ENCODE measurements at places on chromosomes 5 and 9. TPM values are rescaled to one million over a fixed set of nuclear protein-coding genes. Genes with fewer than 3 reads are reported as not detected.

DNA sequence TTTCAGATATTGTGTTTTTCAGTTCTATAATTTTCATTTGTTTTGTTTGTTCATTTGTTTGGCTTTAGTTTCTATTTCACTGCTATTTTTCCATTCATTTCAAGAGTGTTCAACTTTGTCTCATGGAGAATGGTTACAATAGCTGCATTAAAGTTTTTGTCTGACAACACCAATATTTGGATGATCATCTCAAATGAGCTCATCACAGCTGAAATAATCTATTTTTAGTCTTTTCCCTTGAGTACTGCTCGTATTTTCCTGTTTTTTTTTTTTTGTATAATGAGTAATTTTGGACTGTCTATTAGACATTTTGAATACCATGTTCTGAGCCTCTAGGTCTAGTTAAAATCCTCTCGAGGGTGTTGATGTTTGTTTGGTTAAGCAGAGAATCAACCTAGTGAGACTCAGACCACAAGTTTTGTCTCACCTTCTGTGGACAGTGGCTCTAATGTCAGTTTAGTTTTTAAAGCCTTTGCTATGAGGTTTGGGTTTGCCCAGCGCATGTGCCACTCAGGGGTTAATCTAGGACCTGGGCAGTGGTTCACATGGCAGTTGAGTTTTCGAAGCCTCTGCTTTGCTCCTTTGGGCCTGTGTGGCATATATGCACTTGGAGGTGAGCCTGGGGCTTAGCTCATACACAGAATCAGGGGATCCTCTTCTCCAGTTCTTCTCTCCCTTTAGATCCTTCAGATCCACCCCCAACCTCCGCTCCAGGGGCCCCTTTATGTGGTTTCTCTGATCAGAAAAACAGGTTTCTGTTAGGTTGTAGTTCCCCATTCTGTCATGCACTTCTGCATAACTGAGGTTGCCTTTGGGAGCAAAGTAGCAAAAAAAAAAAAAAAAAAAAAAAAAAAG, 79.8 kb downstream of the ARSB start:
- H3K27me3 ChIP-seq = no peaks in the 10 kb centered on the region
- no peaks in the 10 kb centered on the region for H3K36me3 ChIP-seq

DNA sequence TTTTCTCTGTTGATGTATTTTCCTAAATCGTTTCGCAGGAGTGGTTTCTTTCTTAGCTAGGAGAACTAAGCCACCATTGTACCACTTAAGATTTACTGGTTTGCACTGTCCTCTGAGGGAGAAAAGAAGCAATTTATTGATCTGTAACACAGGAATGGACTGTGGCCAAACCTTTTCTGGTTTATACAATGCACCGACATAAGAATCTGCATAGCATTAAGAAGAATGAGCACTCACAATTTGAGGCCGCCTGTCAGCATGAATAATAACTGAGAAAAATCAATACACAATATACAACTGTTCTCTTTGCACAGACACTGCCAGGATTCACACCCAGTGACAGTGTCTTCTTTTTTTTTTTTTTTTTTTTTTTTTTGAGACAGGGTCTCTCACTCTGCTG, 168.6 kb upstream of the DMRT1 start:
- peaks cover 32% of the 10 kb centered on the region for H3K4me1 ChIP-seq
- no peak overlapping the region for H3K4me3 ChIP-seq
- H3K27me3 ChIP-seq = no peaks in the 10 kb centered on the region
- no peak overlapping the region for H3K27ac ChIP-seq
- DNase-seq = no peak

DNA sequence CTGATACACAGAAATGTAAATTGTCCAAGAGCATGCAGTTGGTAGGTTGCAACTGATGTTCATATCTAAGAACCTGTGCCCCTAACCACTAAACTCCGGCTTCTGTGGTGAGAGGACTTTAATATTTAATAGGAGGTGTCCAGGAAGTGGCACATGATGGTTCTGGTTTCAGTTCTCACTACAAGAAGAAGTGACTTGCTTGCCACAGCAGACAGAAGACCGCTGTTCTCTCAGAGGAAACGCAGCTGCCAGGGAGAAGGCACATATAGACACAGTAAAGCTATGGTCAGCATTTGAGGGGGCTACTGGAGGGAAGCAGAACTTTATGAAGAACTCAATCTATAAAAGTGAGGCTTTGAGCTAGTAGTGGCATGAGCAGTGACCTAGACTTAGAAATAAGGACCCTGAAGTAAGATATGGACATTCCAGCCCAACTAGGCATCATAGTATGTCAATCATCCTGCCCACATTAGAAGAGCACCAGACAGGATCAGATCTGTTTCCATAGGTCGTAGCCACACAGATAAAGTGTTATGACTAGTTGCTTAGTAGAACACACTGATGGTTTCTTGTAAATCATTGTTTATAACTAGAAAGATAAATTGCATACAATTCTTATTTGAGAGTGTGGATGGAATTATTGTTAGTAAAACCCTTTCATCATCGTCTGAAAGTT, 36.4 kb upstream of the DAB2 start:
- DNase-seq = peak; percentile 25
- no peaks in the 10 kb centered on the region for H3K36me3 ChIP-seq
- H3K4me3 ChIP-seq = no peak overlapping the region
- no peaks in the 10 kb centered on the region for H3K27me3 ChIP-seq
- H3K27ac ChIP-seq = no peak overlapping the region

- DNase-seq = no peak
- H3K36me3 ChIP-seq = no peaks in the 10 kb centered on the region
- H3K27ac ChIP-seq = no peak overlapping the region
- no peaks in the 10 kb centered on the region for H3K4me1 ChIP-seq
Measured at GRCh38 chr5:122751293-122751782, 23.5 kb upstream of the SNX2 start.

- no peak overlapping the region for H3K4me3 ChIP-seq
- H3K36me3 ChIP-seq = no peaks in the 10 kb centered on the region
- no peak overlapping the region for H3K27ac ChIP-seq
- no peaks in the 10 kb centered on the region for H3K4me1 ChIP-seq
Measured at GRCh38 chr5:9176641-9177040, 369.2 kb downstream of the SEMA5A start.

GRCh38 chr5:101605700-101606099, 690.4 kb downstream of the SLCO4C1 start:
- H3K36me3 ChIP-seq = no peaks in the 10 kb centered on the region
- no peak overlapping the region for H3K27ac ChIP-seq
- no peaks in the 10 kb centered on the region for H3K4me1 ChIP-seq

The SLC36A2 gene
- total RNA-seq = not detected

The PALM2AKAP2 gene
- 1.3 TPM for total RNA-seq

DNA sequence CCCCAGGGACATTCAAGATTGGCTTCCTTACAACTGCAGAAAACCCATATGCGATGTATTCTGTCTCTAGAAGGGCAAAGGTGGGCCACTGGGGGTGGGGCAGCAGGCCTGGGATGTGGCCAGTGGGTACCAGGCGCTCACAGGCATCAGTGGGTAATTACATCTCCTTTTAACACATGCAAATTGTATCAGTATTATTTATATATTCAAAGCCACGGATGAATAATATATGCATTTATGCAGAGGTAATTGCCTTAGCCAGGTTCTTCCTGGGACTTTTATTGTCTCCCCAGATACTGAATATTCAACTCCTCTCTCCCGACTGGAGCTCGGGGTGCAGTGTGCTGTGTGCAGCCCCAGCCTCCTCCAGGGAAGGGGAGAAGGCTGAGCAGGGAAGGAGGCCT, 109.4 kb upstream of the MVB12B start:
- no peak overlapping the region for H3K27ac ChIP-seq
- DNase-seq = no peak
- no peaks in the 10 kb centered on the region for H3K4me1 ChIP-seq
- H3K27me3 ChIP-seq = peaks cover 43% of the 10 kb centered on the region

The PIP5KL1 gene
- total RNA-seq = not detected

The OR13C2 gene
- not detected for total RNA-seq

GRCh38 chr5:160271396-160271795, 41.0 kb downstream of the CCNJL start:
- no peaks in the 10 kb centered on the region for H3K36me3 ChIP-seq
- no peaks in the 10 kb centered on the region for H3K27me3 ChIP-seq
- DNase-seq = no peak
- H3K4me3 ChIP-seq = no peak overlapping the region
- peaks cover 52% of the 10 kb centered on the region for H3K4me1 ChIP-seq
- peak overlapping the region; percentile 48 for H3K27ac ChIP-seq

DNA sequence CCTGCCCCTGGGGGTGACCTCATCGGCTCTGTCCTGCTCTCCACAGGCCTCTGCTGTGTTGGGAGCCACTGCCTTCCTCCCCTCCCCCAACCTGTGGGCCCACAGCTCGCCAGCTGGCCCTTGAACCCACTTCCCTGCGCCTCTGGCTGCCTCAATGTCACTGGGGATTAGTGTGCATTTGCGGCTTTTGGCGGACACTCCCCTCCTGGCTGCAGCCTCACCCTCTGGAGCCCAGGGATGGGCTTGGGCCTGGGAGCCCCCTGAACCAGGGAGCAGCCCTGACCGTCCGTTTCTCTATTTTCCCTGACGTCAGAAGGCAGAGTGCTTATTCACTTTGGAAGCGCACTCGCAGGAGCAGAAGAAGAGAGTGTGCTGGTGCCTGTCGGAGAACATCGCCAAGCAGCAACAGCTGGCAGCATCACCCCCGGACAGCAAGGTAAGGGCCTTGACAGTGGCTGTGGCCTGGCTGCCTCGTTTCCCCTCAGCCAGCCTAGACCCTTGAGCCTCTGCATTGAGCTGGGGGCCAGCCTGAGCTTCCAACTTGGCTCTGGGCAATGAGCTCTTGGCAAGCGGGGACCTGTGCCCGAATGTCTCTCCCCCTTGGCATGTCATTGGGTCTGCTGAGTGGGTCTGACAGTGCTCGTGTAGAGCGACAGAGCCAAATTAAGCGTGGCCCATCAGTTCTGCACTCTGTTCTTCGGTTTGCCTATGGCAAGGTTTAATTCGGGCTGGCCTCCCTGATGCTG, 73.1 kb downstream of the RGS3 start:
- H3K27ac ChIP-seq = no peak overlapping the region
- H3K4me1 ChIP-seq = no peaks in the 10 kb centered on the region
- peaks cover 36% of the 10 kb centered on the region for H3K36me3 ChIP-seq
- H3K27me3 ChIP-seq = no peaks in the 10 kb centered on the region
- no peak overlapping the region for H3K4me3 ChIP-seq

DNA sequence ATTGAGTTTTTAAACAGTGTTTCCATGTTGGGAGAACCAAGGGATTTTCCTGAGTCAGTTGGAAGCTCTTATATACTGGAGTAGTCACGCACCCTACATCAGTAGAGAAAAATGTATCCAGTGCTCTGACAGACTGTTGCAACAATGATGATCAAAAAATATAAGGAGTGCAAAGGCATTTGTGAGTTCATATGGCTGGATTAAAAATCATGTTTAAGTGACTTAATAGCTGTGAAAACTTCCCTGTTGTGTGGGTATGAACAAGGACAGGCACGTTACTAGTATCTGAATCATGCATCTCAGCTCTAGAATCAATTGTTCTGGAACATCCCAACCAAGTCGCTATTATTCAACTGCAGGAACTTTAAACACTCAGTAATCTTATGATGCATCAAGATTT, 229.7 kb downstream of the ROR2 start:
- no peak for DNase-seq
- no peak overlapping the region for H3K4me3 ChIP-seq
- no peaks in the 10 kb centered on the region for H3K27me3 ChIP-seq
- H3K4me1 ChIP-seq = no peaks in the 10 kb centered on the region
- no peak overlapping the region for H3K27ac ChIP-seq

GRCh38 chr5:135031813-135032694, 2.0 kb downstream of the PITX1 start:
- no peak for DNase-seq
- H3K4me1 ChIP-seq = peaks cover 37% of the 10 kb centered on the region
- H3K4me3 ChIP-seq = peak overlapping the region; percentile 77
- no peaks in the 10 kb centered on the region for H3K36me3 ChIP-seq

DNA sequence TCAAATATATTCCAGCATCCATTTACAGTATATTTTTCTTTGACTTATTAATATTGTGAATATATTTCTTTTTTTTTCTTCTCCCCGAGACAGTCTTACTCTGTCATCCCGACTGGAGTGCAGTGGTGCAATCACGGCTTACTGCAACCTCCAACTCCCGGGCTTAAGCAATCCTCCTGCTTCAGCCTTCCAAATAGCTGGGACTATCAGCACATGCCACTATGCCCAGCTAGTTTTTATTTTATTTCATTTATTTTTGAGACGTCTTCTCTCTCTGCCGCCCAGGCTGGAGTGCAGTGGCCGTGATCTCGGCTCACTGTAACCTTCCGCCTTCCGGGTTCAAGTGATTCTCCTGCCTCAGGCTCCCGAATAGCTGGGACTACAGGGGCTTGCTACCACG, 7.4 kb upstream of the GLIPR2 start:
- H3K36me3 ChIP-seq = no peaks in the 10 kb centered on the region
- no peaks in the 10 kb centered on the region for H3K27me3 ChIP-seq
- H3K4me1 ChIP-seq = no peaks in the 10 kb centered on the region
- no peak overlapping the region for H3K27ac ChIP-seq
- DNase-seq = no peak

GRCh38 chr5:51895834-51896233, 512.6 kb downstream of the ISL1 start:
- no peak overlapping the region for H3K27ac ChIP-seq
- no peaks in the 10 kb centered on the region for H3K36me3 ChIP-seq
- no peak for DNase-seq
- H3K4me1 ChIP-seq = no peaks in the 10 kb centered on the region
- H3K27me3 ChIP-seq = no peaks in the 10 kb centered on the region

DNA sequence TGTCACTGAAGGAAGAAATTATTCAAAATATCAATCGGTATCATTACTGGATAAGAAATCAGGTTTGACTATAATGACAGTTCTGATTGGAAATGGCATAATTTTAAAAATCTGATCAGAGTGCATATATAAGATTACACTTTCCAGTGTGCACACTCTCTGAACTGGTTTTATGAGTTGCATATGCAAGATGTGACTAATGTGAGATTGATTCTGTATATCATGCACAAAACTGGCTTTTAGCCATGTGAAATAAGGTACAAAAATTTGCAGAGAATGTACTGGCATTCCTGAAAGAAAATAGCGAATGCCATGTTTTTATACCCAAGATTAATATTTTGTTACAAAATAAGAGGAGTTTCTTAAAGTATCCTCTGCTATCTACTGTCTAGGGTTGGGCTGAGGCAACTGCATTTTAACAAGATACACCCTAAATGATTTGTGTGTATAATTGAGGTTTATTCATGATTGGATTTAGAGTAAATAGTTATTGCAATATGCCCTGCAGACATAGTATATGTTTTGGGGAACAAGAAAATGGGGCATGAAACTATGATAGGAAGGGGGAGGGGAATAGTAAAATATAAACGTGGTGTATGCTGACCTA, 70.7 kb downstream of the LNPEP start:
- H3K4me1 ChIP-seq = no peaks in the 10 kb centered on the region
- no peak for DNase-seq
- no peak overlapping the region for H3K4me3 ChIP-seq

GRCh38 chr5:137283801-137284200, 215.3 kb downstream of the SPOCK1 start:
- H3K4me3 ChIP-seq = no peak overlapping the region
- no peaks in the 10 kb centered on the region for H3K4me1 ChIP-seq
- no peak for DNase-seq
- H3K27me3 ChIP-seq = no peaks in the 10 kb centered on the region

All from stomach (tissue), 19 donors.